ENCODE measurements at places on chromosomes 12 and 14.
A peak's percentile ranks its signal among the peaks of the same experiment; 100 is the strongest.

DNA sequence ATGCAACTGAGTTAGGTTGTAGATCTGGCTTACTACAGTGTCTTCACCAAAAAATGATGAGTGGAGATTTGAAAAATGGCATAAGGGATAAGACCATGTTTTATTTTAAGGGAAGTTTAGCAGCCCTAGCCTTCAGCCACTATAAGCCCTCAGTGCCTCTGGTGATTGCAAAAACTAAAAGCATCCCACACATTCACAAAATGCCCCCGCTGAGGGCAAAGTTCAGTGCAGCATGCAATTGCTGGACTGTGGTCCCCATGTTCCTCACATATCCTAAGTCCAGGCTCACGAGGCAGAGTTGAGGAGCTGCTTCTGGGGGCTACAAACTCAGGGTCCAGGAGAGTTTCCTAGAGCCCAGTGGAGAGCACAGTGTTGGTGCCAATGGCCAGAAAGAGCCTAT is 29.6 kb upstream of the NCOR2 start:
- no peak for DNase-seq

DNA sequence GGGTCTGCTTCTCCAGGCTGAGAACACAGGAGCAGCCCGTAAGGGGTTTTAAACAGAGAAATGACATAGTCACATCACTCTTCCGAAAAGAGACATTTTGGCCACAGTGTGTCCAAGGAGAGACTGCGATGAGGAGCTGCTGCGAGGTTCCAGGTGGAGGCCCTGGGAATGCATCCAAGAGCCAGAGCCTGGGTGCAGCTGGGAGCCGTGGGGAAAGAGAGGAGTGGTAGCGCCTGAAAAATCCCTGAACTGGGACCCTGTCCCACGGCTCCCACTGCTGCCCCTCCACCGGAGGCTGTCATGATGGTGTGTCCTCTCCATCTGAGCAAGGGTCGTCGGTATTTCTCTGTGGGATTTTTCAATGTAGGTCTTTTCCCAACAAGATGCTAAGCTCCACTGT is 146.9 kb downstream of the BCL11B start:
- no peak for DNase-seq

GRCh38 chr12:88931598-88931997 is 351.3 kb upstream of the KITLG start:
- DNase-seq = no peak

DNA sequence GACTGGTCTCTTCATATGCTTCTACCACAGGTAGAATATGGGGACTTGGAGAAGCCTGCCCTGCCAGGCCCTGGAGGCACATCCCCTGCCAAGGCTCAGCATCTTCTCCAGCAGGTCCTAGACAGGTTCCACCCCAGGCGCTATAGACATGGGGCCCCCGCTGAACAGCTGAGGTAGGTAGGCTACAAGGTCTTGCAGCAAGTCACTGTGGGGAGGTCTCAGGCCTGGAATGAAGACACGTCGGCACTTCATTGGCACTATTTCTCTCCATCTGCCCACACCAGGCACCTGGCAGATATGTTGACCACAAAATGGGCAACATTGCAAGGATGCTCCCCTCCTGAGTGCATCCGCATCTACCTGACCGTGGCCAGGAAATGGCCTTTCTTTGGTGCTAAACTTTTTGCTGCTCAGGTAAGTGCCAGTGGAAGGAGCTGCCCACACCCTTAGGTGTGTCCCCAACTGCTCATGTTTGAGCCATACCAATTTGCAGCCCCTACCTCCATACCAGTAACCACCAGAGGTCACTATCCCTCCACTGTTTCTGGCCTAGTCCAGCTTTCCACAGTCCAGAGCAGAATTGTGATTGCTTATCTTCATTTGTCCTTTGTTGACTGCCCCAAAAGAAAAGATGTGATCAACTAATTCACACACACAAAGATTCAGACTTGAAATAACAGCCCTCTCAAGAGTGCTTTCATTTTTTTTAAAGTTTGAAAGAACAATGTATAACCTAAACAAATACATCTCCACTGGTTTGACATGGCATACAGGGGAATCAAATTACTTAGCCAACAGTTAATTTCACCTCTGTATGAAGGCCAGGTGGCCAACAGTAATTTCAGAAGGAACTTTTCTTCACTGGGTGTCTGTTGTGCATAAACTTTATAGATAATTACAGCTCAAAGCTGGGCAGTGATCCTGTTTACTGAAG is 16.1 kb downstream of the PIGH start:
- peak; percentile 39 for DNase-seq

DNA sequence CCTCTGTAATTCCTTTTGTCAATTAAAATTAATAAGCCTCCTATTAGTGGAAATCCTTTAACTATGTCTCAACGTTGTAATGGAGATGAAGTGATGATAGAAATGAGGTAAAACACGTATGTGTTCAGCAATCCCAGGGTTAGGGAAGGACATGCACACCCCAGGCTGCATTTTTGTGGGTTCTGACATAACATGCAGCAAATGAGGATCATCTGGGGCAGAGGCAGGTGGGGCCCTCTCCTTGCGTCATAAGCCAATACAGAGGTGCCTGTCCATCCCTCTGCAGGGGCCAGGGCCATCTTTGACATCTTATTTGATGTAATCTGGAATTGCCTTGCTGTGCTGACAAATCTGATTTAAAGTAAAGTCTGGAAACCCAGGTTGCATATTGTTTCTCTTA is 73.2 kb downstream of the MYRFL start:
- no peak for DNase-seq

- no peak for DNase-seq
Measured at GRCh38 chr14:101134161-101134631, 230.7 kb upstream of the RTL1 start.

GRCh38 chr12:100845095-100845494 is 50.5 kb downstream of the ANO4 start:
- no peak for DNase-seq

DNA sequence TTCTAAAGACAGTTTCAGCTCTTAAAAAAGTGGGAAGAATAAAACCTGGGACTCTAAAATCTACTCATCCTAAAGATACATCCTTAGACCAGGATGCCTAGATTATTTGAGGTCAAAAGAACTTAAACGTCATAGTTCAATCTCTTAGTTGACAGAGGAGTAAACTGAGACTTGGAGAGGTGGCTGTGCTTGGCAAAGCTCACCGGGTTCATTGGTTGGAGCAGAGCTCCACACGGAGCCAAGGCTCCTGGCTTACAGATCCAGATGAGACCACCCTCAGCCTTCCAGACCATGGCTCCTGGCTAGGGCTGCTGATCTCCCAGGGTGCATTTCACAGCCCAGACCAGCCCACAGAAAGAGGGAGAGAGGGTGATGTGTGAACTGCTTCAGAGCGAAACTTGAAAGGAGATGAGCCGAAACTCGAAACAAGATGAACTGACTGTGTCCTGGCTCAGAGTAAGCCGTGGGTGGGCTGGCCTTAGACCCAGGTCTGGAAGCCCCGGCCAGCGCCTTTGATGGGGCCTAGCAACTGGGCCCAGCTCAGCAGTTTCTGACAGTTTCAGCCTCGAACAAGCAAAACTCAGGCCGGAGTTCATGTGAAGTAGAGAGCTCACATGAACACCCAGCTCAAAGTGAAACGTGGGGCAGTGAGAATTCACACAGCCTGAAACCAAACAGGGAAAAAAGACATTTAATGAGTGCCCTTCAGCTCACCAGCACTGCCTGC is 1044.8 kb downstream of the BCL11B start:
- DNase-seq = peak; percentile 20

GRCh38 chr12:70609203-70609602 is 28.0 kb downstream of the PTPRB start:
- DNase-seq = no peak

- DNase-seq = peak; percentile 30
Measured at GRCh38 chr14:35403114-35403602, 1.4 kb downstream of the NFKBIA start.

DNA sequence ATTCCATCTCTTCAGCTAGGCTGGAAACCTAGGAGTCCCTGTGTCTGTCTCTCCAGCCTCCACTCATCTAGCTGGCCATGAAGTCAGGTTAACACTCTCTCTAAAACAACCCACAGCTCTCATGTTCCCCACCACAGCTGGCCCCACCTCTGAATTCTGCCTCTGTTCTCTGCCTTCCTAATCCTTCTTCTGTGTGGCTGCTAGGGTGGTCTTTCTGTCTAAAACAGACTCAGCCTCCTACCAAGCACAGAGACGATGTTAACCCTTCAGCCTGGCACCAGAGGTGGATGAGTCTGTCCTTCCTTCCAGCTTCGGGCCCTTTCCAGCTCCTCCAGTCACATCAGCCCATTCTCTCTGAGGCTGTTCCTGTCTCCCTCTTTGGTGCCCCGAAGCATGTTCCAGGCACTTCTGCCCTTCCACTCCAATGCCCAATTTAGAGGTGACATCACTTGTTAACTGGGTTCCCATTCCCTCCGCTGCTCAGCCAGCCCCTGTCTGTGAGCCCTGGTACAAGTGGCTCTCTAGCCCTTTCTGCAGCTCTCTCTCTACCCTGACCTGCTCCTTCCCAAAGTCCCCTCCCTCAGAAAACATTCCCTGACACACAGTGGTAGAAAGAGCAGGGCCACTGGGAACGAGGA is 9.1 kb downstream of the FIGNL2 start:
- no peak for DNase-seq

DNA sequence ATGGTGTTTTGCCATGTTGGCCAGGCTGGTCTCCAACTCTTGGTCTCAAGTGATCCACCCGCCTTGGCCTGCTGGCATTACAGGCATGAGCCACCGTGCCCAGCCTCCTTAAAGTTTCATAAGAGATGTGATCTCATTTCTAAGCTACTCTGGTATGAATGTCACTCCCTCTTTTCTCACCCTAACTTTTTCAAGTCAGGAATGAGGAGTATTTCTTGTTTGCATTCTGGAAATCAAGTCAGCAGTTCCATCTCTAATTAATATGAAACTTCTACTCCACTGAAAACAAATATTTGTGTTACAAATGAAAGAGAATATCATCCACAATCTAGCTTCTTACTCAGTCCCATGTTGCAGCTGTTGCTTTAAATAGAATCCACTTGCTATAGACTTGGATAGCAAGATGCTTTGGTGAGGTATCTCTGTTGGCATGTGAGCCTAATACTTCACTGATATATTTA is 61.3 kb downstream of the ARF6 start:
- no peak for DNase-seq

DNA sequence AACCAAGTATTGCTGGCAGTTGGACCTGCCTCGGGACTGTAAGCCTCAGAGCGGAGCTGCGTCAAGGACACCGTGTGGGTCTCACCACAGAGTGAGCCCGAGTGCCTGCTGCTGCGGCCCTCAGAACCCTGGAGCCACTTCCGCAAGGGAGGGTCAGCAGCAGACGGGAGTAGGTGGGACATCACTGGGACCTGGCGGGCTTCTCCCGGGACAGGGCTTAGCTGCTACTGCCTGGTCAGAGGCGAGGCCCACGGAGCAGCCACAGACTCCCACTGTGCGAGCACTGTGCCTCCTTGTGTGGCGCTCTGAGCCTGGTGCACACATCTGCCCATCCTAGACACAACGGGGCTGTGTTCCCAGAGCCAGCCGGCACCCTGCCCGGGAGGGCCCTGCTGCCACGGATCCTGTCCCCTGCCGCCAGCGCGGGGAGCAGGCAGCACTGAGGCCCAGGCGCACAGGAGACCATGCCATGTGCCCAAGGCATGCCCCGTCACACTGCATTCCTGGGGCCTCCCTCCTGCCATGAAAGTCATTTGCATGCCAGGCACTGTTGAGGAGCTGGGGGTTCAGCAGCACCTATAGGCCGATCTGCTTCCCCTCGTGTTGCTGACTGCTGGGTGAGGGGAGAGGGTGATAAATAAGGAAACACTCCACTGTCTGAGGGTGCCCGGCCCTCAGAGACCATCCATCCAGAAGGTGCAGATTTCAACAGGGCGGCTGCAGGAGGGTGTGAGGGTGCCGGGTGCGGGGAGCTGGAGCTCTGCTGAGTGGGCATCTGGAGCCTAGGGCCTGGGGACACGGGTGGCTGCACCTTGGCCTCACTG is 10.0 kb downstream of the HIP1R start:
- no peak for DNase-seq

GRCh38 chr12:50400638-50401499 is at the start of gene LARP4:
Gene LARP4, plus strand, starts transcription at chr12:50400885. Its CDS starts 126 bp downstream, at chr12:50401011.
- peak; percentile 93 for DNase-seq

- DNase-seq = no peak
Measured at GRCh38 chr12:5592310-5592709, 160.4 kb downstream of the NTF3 start.

DNA sequence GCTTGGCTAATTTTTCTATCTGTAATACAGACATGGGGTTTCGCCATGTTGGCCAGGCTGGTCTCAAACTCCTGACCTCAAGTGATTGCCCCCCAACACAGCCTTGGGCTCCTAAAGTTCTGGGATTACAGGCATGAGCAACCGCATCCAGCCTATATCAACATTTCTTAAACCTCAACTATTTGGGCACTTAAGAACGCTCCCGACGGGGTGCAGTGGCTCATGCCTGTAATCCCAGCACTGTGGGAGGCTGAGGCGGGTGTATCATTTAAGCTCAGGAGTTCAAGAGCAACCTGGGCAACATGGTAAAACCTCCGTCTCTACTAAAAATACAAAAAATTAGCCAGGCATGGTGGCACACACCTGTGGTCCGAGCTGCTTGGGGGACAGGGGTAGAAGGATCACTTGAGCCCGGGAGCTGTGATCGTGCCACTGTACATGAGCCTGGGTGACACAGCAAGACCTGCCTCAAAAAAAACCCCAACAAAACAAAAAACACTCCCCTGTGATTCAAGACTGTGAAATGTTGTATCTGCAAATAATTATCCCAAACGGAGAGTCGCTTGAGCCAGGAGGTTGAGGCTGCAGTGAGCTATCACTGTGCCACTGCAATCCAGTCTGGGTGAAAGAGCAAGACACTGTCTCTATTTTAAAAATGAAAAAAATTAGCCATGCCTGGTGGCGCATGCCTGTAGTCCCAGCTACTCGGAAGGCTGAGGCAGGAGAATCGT is 21.5 kb downstream of the PPTC7 start:
- no peak for DNase-seq

DNA sequence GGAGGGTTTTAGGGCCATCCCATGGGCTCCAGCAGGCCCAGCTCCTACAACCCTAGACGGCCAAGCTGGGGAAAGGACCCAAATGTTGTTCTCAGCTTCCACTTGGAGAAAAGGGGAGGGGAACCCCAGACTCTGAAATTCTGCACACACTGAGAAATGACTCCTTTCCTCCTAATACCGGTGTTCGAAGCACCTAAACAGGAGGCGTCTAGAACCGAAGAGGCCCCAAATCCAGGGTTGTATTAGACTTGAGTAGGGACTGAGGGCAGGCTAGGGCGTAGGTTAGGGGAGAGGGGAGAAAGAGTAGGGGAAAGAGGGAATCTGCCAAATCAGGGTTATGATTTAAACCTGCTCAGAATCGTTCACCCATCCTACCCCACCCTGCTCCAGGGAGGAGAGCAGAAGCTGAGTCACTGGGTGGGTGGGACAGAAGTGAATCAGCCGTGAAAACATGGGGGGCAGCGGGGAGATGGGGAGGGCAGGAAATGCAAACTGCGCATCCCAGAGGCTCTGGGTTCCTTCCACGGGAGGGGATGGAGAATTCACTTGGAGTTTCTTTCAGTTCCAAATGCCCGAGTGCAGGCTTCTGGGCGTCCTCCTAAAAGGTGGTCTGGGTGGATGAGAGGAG is 1.0 kb downstream of the IGFBP6 start:
- DNase-seq = peak; percentile 23

- DNase-seq = no peak
Measured at GRCh38 chr12:121581686-121582429, 1.0 kb upstream of the KDM2B start.

Data from CD4-positive, alpha-beta T cell treated with Interleukin-15 for 4 hours (primary cell).